ENCODE measurements at places on chromosomes 2 and 18.

DNA sequence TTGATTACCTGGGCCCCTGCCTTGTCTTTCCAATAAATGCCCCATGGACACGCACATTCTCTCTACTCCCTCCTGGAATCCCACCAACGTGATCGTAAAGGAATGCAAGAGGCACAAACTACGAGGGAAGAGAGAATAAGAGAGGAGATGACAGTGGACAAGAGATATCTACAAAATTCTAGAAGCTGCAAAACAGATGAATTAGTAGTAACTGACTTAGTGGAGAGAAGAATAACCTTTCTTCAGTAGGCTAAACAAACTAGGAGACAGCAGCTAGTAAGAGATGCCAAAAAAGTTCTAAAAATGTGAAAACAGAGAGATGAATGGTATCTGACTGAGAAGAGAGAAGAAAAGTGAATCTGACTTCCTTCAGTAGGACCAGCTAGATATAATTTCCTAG lies 43.5 kb upstream of the MYCN start:
- DNase-seq = no peak

DNA sequence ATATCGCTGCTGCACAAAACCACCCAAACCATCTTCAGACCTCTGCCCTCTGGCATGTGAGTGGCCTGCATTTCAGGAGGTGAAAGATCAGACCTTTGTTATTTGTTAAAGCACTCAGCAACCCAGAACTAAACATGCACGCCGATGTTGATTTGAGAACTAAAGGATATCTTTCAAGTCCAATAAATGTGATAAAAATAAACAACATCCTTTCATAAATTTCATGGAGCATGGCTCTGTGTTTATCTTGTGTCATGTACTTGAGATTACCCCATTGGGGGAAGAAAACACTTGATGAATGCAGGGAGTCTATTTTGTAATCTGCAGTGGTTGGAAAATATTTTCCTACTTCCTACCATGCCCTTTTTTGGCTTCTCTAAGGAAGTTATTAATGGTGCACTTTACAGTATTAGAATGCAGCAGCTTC lies 70.8 kb upstream of the GATA6 start:
- DNase-seq = no peak

DNA sequence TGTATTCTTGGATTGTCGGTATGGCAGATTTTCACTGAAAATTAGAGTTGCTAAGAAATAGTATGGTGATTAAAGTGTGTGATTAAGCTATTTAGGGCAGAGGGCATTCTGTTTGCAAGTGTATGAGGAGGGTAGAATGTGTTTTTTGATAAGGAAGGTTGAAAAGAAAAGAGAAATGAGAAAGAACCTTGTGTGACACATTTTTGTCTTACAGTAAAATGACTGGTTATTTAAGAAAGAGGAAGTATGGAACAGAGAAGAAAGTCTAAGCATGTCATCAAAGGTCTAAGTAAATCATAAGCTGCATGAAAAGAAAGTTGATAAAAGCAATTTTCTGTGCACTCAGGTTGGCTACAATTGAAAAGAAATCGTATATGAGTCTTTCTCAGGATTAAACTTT lies 5.2 kb upstream of the RSAD2 start:
- no peak for DNase-seq

DNA sequence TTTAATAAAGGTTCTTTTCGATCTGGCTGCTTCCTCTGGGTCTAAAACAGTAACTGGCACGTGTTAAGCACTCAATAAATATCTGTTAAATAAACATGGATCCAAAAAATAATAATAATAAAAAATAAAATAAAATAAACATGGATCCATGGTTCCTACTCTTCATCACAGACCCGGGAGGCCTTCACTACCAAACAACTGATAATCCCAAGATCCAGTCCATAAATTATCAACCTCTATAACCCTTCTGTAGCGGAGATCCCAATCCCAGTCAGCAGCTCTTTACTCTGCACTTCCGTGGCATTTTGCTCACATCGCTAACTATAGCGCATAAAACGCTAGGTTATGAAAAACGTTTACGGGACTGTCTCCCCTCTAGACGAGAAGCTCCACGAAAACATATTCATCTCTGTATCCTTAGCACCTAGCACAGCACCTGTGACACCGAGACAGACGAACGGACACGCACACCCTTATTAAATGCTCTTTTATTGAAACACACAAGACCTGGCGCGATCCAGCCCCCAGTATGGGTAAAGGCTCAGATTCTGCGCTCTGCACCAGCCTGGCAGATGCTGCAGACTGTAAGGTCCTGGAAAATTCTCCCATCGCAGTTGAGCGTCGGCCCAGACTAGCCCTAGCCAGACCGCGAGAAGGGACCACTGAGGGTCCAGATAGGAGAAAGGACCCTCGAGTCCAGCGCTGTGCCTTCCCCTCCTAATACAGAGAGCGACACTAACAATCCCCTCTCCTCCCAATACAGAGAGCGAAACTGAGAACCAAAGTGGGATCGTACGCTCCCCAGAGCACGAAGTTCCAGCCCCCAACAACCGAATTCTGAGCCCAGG lies 770 bp downstream of the NBAS start:
- DNase-seq = peak; percentile 50

- no peak for DNase-seq
Observed at GRCh38 chr18:8841781-8842485, 136.6 kb downstream of the MTCL1 start.

GRCh38 chr2:10208736-10209135 lies 86.2 kb downstream of the RRM2 start:
- no peak for DNase-seq

GRCh38 chr18:59502274-59503175 lies 143.5 kb upstream of the LMAN1 start:
- DNase-seq = no peak

GRCh38 chr2:234725528-234726264 lies 226.1 kb upstream of the SH3BP4 start:
- no peak for DNase-seq

DNA sequence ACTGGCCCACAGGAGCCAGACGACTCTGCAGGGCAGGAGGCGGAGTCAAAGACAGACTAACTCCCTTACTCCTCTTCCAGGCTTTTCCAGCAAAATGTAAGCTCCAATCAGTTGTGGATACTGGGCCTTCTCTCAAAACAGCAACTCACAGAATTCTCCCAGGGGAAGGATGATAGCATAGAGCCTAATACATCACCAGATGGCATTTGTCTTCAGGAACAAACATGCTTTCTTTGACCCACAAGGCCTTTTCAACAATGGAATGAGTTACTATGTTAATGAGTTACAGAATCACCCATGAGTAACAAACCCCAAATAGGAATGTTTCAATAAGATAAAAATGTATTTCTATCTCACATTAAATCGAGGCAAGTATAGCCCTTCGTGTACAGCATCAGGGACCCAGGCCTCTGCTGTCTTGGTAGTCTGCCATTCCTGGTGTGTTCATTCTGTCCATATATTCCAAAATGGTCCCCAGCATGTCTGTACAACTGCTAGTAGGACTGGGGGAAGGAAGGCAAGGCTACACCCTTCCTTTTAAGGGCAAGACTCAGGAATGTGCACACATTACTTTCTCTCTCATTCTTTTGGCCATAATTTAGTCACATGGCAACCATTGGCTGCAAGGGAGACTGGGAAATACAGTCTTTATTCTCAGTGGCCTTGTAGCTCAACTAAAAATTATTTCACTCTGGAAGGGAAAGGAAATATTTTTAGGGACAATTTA lies 76.4 kb downstream of the BOD1L2 start:
- DNase-seq = no peak

- no peak for DNase-seq
Observed at GRCh38 chr18:73859837-73860397, 287.7 kb downstream of the FBXO15 start.

DNA sequence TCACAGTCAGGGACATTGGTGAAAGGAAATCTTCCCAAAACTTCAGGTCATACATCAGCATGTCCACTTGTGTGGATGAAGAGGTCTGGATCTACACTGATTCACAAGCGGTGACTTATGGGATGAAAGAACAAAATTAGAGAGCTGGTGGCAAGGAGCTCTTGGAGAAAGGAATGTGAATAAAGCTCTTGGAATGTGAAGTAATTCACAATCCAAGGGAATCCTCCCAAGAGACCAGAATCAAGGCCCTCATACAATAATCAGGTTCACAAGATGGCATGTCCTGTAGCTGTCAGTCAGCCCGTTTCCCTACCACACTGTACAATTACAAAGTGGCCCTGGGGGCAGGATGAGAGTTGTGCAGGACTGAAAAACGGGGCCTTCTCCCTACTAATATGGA lies 96.2 kb downstream of the MRPS9 start:
- no peak for DNase-seq

Data from stimulated activated effector memory CD8-positive, alpha-beta T cell treated with anti-CD3 and anti-CD28 coated beads, Interleukin-12 subunit alpha, Interleukin-12 subunit beta, amount 100 ng/mL, for 72 hours (primary cell).